ENCODE measurements at places on chromosomes 3 and 15.

DNA sequence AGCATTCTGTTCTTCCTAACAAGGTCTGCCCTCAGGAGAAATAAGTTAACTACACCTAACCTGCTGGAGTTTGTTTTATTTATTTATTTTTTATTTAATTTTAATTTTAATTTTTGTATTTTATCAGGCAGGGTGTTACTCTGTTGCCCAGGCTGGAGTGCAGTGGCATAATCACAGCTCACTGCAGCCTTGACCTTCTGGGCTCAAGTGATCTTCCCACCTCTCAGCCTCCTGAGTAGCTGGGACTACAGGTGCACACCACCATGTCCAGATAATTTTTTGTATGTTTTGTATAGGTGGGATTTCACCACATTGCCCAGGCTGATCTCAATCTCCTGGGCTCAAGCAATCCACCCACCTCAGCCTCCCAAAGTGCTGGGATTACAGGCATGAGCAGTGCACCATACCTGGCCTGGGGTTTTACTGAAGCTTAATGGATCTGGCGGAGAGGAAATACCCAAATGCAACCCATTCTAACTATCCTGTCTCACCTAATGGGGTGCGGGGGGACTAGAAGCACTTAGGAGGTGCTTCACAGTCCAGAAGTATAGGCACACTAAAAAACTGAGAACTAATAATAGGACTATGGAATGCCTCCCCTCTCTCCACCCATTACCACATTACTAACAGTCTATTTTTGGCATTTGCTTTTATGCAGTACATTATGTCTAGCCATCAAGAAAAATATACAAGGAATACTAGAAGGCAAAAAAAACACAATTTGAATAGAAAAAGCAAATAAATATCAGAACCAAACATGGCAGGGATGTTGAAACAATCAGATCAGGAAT lies 61.4 kb downstream of the TTBK2 start:
- DNase-seq = no peak

DNA sequence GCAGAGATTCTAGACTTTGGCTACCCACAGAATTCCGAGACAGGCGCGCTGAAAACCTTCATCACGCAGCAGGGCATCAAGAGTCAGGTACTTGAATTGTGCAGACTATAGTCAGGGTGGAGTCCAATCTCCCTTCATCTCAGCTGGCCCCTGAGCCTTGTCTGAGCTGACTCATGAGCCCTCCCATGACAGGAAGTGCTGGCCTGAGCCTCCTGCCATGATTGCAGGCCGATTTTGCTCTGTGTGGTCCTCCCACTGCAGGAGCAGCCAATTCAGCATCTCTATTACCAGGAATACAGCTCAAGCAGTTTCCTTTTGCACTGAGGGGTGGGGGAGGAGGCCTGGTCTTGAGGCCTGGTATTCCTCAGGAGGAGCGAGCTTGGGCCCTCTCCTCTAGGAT lies 5.5 kb downstream of the AP2M1 start:
- DNase-seq = no peak

DNA sequence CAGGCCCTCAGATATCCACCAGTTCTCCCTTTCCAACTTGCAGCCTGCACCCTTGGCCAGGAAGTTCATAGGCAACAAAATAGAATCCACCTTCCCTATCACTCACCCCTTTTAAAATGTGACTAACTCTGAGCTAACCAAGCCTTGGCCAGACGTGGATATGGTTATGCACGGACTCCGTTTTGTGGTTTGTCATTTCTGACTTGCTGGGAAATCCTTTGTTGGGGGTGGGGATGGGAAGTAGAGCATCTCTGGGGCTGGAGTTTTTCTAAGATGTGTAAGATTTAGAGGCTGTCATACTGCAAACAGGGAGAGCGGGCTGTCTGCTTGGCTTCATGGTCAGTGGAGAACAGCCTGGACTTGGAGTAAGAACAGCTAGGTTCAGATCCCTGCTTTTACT lies 62.6 kb downstream of the SMAD3 start:
- no peak for DNase-seq

DNA sequence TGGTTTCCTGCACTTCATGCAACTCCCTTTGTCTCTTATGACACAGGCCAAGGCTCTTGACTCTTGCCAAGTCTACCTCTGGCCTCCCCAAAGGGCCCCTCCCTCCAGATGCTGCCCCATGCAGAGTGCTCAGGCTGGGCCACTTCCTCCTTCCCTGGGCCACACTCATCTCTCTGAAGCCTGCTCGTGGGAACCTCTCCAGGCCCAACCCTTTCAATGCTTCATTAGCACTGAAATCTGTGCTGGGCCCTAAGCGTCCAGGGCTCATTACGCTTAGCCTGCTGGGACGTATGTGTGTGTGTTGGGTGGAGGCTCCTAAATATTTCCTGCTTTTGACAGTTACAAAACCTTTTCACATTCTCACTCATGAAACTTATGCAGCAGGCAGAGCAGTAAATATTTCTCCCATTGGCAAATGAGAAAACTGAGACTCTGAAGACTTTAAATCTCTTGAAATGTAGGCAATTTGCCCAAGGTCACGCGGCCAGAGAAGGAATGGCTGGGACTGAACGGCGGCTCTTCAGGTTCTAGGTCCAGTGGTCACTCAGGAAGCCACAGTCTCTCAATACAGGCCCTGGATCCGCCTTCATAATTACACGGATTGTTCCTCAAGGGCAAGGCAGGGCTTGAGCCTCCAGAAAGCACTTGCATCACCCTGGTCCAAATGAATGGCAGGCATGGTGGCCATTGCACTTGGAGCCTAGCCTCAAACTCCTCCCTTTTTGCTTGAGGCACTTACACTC lies 241.7 kb upstream of the HES1 start:
- peak; percentile 55 for DNase-seq

DNA sequence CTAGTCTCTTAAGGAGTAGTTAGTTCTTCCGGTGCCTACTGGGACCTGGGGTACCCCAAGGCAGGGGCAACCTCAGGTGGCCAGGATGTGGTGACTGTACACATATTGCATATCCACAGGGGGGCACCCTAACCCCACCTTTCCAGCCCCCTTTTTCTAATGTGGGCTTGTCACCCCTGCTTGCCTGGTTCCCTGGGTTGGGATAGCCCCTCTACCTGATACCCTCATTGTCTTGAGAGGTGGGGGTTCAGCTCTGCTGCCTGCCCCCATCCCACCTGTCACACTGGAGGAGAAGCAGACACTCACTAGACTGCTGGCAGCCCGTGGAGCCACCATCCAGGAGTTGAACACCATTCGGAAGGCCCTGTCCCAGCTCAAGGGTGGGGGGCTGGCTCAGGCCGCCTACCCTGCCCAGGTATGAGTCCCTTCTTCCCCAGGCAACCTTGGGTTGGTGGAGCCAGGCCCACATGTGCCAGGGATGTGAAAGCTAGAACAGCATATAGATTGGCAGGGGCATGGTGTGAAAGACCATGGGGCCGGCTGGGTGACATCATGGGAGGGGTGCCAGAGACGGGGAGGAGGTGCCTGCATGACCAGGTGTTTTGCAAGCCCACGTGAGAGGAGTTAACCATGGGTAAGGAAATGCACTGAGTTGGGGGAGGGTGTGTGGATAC lies 4.0 kb downstream of the GLYCTK start:
- no peak for DNase-seq

DNA sequence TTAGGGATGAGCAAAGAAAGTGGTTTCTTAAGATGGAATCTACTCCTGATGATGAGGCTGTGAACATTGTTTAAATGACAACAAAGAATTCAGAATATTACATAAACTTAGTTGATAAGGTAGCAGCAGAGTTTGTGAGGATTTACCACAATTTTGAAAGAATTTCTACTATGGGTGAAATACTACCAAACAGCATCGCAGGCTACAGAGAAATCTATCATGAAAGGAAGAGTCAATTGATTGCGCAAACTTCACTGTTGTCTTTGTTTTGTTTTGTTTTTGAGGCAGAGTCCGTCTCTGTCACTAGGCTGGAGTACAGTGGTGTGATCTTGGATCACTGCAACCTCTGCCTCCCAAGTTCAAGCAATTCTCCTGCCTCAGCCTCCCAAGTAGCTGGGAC lies 107.4 kb upstream of the SLC6A6 start:
- no peak for DNase-seq

DNA sequence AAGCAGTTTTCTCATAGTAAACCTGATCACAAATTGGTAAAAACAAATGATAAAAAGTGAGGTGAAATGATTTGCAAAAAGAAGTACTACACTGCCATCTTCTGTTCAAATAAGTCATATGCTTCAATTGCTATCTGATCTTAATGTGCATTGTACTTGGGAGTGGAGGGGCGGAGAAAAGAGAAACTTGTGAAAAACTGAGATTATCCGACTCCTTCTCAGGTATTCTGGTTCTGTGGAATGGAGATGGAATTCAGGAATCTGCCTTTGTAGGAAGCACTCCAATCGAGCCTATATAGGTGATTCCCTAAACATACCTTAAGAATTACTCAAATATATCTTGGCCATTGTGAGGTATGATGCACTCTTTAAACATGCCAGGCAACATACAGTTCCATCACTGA lies 180.6 kb downstream of the CHL1 start:
- no peak for DNase-seq

DNA sequence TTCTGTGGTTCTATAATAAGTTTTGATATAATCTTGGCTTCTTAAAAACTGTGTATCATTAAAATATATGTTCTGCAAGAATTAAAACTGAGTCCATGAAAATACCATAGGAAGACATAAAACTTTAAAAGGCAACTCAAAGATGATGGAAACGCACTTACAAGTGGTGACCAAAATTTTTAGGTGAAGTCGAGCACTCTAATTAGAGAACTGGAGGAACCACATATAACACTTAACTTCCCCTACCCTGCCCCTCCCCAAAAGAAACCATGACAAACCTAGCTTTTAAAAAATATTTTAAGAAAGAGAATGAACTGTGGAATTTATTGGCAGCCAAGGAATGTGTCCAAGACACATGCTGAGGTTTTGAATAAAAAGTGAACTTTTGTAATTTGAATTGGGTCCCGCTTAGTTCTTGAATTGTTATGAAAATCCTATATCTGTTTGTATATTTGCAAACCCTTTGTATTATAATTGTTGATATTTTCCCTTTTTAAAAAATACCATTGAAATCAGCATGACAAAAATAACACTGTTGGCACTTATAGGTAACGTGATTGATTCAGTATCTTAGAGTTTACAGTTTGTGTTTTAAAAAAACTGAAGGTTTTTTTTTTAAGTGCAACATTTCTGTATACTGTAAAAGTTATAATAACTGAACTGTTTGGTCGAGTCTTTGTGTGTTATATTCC lies 7.7 kb downstream of the NR2F2 start:
- no peak for DNase-seq

GRCh38 chr15:92817339-92817886 lies 82.7 kb upstream of the CHD2 start:
- DNase-seq = no peak

- DNase-seq = no peak
Measured at GRCh38 chr3:38143511-38143910, 5.0 kb downstream of the MYD88 start.

- no peak for DNase-seq
Measured at GRCh38 chr3:354432-354831, 157.9 kb downstream of the CHL1 start.

DNA sequence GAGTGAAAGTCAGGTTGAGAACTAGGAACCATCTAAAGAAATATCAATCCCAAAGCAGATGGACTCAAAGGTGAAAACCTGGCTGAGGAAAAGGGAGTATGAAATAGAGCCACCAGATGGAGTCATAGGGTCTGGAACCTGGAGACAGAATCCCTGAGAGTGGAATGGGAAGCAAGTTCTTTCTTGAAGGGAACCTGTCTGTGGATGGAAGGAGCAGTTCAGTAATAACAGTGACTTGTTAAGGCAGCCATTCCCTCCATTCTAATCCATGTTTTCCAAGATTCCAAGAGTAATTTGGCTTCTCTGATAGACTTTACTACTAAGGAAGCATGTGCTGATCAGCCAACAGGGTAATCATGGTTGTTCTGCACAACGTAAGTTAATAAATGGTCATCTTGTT lies 22.5 kb upstream of the AQP9 start:
- DNase-seq = no peak

DNA sequence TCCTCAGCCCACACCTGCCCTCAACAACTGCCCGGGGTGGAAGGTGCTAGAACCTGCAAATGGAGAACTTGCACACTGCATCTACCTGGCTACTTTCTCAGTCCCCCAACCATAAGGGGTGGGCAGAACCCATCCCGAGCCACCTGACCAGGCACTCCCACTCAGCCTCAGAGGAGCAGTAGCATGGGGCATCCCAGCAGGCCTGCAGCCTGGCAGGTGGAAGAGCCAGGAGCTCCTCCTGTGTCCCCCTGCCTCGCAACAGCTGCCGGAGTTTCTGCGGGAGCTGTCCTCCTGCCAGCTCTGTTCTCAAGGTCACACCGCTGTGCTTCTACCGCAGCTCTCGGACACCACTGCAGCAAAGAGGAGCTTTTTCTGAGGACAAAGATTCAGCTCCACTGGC lies 27.5 kb downstream of the RAB6B start:
- no peak for DNase-seq

DNA sequence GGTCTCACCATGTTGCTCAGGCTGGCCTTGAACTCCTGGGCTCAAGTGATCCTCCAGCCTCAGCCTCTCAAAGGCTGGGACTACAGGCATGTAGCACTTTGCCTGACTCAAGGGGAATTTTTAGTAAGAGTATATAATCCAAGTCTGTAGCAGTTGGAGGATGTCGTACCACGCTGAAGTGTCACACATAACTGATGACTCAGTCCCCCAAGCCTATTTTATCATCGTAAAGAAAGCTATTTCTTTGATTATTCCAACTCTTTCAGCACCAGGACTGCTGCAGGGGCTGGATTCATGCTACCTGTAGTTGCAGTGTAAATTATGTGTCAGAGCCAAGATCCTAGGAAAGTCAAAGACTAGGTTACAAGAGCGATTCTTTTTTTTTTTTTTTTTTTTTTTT lies 1.4 kb upstream of the PRKCI start:
- no peak for DNase-seq

DNA sequence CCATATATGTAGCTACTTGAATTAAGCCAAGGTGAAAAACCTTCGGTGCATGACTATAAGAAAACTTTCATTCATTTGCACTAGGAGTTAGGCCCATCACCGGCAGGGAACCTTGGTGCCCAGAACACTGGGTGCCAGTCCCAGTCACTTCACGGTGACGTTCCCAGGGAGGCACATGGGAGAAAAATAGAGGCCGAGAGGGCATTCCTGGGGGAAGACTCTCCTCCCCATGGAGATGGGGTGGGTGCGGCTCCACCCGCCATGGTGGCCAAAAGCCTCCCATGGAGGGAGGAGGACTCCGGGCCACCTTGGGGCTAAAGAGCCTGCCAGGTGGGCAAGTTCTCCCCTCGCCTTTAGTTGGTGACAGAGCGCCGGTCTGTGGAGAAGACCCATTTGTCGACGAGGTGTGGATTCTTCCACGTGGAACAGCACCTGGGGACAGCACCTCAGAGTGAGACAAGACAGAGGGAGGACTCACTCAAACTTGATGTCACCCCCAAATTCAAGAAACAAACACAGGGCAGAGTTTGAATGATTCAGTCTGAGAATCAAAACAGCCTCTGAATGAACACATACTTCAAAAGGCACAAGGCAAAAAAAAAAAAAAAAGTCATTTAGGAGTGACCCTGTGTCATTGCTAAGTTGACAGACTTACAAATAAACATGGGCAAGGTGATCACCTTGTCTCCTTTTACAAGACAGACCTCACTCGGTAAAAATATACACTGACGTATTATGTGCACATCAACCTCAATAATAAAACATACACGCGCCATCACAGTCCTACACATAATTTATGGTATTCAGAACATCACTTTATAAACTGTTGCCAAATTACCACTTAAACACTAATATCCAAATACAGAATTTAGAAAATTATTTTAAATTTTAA lies 38.6 kb downstream of the ZXDC start:
- no peak for DNase-seq

GRCh38 chr15:72591361-72591760 lies 63.1 kb upstream of the GOLGA6B start:
- no peak for DNase-seq

Measured in heart left ventricle (tissue), 16 donors.